ENCODE measurements at places on chromosomes 11 and 22. TPM values are rescaled to one million over a fixed set of nuclear protein-coding genes. Genes with fewer than 3 reads are reported as not detected.

Gene OR51V1
- total RNA-seq: not detected

Gene FERMT3
- total RNA-seq: 7.2 TPM

Gene MYRF
- 0.18 TPM for total RNA-seq

Gene SAA2
- not detected for total RNA-seq

Gene CHST1
- total RNA-seq: 0.82 TPM

Gene HINFP
- 19.1 TPM for total RNA-seq

Gene BCO2
- 1.5 TPM for total RNA-seq

Gene POLR3H
- total RNA-seq: 27.7 TPM

Gene FOLH1
- not detected for total RNA-seq

Gene P2RX6
- total RNA-seq: 5.9 TPM

Gene TBX1
- 2.8 TPM for total RNA-seq

Gene MPZL2
- 0.36 TPM for total RNA-seq

Gene CFAP300
- total RNA-seq: 12.7 TPM

Gene WNT7B
- total RNA-seq: 0.18 TPM

Gene GLYATL1B
- total RNA-seq: not detected

Gene PLAAT2
- total RNA-seq: not detected

Gene GAS2L1
- total RNA-seq: 15.0 TPM

Gene CARD10
- 5.8 TPM for total RNA-seq

Gene BACE1
- 33.4 TPM for total RNA-seq

Gene IFTAP
- 43.8 TPM for total RNA-seq

Gene CDKN1C
- 4.2 TPM for total RNA-seq

Gene KDM4D
- 1.1 TPM for total RNA-seq
